NCI-H2081 (cell line): ENCODE measurements at places on chromosomes 1 and 21.

GRCh38 chr1:119331190-119331515 is 37.4 kb upstream of the HAO2 start:
- DNase-seq = no peak

GRCh38 chr1:58857680-58858673 is 74.1 kb upstream of the JUN start:
- DNase-seq = no peak

- no peak for DNase-seq
Observed at GRCh38 chr1:156884560-156885184, 8.8 kb upstream of the PEAR1 start.

DNA sequence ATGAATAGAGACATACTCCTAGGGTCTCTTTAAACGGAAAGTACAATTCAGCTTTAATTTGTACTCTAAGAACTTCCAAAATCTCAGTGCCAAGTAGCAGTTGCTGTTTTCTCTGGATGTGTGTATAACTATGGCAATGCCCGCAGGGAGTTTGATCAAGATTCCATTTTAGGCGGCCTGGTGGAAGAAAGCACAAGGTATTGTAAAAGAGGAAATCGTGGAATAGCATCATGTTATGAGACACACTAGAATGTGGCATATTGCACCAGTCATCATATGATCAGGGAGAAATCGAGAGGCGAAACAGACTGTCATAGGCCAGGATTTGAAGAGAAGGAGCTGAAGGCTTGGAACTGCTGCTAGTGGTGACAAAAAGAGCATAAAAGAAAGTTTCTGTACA is 316.2 kb upstream of the FMN2 start:
- DNase-seq = no peak

DNA sequence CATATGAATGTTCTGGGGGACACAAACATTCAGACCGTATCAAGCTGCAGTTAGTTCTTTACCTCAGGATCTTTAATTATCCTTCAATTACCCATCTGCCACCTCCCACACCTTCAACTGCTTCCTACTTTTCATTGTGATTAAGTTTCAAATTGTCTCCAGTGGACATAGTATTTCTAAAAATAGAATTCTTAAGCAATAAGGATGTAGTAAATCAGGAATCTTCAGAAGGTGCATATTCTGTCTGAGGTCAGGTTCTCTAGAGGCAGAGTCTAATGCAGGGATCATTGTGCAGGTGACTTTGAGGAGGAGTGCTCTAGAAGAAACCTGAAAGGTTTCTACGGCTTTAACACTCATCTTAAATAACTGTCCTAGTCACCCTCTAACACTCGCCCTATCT is 102.6 kb upstream of the PPP2R5A start:
- no peak for DNase-seq

GRCh38 chr1:244494653-244495052 is 33.6 kb downstream of the CATSPERE start:
- no peak for DNase-seq

DNA sequence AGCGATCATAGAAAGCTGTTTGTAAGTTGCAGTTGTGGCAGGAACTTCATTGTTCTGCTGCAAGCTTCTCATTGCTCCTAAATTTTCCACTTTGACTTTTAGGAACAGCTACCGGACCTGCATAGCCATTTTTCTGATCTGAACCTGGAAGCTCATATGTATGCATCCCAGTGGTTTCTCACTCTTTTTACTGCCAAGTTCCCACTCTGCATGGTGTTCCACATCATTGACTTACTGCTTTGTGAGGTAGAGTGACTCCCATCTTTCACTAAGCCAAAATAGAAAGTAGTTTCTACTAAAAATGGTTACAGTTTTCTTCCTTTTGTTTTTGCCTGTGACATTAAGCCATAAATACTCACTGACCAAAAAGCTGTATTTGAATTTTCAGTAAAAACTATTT is 254.2 kb downstream of the GPR52 start:
- no peak for DNase-seq

DNA sequence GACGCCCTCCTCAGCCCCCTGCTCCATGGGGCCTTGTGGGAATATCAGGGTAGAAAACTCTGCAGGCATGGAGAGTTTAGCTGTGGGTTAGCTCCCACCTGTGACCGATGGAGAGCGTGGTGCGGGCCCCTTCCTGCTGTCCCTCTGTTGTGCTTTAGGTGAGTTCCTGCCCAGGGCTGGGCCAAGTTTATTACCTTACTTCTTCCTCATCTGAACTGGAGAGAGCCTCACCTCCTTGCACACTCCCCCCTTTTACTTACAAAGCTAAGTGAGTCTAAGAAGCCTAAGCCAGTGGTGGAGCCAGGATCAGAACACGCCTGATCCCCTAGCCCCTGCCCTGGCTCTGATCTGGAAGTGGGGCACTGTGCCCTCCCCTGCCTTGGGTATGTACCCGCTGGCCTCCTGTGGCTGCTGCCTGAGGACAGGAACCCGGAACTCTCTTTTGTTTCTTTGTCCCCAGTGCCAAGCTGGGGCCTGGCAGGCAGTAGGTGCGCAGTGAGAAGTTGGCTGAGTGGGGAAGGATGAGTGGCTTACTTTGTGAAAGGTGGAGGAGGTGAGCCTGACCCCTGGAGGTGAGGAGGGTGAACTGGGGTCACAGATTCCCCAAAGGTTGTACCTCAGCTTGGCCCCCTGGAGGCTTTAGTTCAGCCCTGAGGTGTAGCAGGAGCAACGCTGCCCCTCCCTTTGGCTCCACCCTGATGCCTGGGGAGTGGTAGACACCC is 32.9 kb downstream of the ARHGEF10L start:
- no peak for DNase-seq
